NCI-H2081 treated with DMSO at 0.1 percent for 48 hours (cell line): ENCODE measurements at places on chromosomes 12 and 14.

- DNase-seq = no peak
These were observed 693 bp downstream of the MAP3K9 start for GRCh38 chr14:70808416-70809224.

DNA sequence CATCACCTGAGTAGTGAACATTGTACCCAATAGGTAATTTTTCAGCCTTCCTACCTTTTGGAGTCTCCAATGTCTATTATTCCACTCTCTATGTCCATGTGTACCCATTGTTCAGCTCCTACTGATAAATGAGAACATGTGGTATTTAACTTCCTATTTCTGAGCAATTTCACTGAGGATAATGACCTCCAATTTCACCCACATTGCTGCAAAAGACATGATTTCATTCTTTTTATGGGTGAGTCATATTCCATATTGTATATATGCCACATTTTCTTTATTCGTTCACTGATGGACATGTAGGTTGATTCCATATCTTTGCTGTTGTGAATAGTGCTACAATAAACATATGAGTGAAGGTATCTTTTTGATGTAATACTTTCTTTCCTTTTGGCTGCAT, 16.4 kb upstream of the BTG1 start:
- no peak for DNase-seq

DNA sequence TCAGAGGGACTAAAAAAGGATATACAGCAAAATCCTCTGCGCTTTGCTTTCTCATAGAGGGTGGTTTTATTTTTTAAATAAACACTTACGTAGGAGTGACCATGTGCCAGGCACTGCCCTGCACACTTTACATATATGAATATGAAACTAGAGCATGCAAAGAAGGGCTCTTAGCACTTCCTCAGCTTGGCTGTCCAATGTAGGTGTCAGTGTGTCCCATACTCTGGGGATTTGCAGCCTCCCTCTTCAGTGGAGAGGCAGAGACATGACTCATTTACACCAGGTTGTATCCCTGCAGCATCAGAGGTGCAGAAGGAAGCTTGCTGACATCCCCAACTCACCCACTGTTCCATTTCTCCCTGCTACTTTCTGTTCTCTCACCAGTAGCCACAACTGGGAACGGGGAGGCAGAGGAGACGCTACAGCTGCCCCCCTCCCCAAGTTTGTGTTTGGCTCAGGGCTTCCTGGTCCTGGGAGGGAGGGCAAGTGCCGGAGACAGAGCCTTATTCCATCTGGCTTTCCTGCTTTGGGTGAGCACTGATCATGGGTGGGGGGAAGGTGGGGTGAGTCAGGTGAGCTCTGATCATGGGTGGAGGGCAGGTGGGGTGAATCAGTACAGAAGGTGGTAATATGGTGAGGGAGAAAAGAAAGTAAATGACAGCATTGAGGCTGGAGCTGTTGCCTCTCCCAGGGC, 4.9 kb upstream of the KRT5 start:
- DNase-seq = no peak

DNA sequence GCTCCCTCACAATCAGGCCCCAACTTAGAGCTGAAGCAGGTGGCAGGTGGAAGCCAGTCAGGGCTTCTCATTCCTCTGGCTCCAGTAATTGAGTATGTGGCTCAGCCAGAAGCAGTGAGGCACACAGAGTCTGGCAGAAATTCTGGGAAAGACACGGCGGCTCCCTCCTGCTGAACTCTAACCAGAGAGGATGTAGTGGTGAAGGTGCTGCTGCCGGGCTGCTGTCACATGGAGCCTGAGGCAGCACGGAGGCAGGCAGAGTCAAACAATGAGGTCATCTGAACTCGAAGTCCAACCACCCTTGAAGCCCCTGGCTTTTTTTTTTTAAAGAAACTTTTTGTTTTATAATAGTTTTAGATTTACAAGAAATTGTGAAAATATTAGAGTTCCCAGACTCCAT, 33.4 kb upstream of the SMOC1 start:
- no peak for DNase-seq
